EH (cell line): ENCODE measurements at places on chromosomes 2 and 18.

DNA sequence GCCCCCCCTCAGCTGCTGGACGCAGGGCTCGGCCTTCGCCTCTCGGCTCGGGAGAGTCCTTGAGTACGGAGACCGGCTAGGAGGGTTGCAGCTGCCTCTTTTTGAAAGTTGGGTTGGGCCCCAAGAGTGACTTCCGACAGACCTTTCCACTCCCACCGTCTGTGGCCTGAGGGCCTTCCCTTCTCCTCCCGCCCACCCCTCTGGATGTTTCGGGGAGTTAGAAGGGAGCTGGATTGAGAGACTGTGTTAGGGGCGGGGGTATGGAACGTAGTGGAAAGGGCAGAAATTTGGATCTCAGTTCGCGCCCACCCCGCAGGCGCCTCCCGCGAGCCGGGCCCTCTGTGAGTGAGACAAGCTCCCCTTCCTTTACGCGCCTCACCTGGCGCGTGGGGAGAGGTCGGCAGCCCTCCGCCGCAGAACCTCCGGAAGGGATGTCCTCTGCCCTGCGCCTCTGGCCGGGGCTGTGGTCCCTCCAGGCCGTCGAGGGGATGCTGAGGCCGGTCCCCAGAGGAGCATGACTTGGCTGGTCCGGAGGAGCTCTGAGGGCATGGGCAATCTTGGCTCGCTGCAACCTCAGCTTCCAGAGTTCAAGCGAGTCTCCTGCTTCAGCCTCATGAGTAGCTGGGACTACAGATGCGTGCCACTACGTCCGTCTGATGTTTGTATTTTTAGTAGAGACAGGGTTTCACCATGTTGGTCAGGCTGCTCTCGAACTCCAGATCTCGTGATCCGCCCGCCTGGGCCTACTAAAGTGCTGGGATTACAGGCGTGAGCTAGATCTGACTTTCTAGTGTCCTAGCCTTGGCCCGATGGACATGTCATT, 15.9 kb downstream of the C2orf74 start:
- DNase-seq, result peak; percentile 40

GRCh38 chr18:59127047-59127446, 12.6 kb upstream of the SEC11C start:
- no peak for DNase-seq

GRCh38 chr2:222651718-222652418, 4.0 kb downstream of the FARSB start:
- peak; percentile 73 for DNase-seq

GRCh38 chr18:57660961-57661360, 39.3 kb upstream of the NARS1 start:
- peak; percentile 93 for DNase-seq

GRCh38 chr2:231391981-231392380, 3.5 kb upstream of the B3GNT7 start:
- DNase-seq, result no peak

DNA sequence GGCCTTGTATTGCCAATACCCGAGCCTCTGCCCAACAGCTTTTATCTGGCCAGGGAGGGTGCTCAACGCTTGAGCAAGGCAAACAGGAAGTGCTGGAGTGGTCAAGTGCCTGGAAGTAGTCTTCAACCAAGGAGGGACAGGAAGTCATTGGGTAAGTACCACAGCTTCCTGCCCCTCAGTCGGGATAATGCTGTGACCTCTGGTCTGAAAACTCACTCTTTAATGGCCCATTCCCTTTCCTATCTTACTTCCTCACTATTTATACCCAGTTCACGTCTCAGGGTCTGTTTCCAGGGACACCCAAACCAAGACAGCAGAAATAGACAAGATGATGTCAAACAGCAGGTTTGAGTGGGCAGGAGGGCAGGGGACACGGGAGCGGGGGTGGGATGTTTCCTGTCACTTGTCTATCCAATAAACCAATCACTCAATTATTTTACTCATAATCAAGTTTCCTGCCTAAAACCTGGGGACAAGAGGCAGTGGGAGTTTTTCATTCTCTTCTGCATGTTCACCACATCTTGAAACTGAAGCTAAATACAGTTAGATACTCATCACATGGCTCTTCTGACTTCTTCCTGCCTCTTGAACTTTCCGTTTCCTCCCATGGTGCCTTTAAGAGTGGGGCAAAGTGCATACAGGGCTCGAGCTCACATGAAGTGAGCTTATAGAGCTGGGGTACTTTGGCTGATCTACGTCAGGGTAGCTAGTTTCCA, 68.9 kb upstream of the CAB39 start:
- DNase-seq, result peak; percentile 13
